DND-41 (cell line): ENCODE measurements at places on chromosomes 6 and 20.

GRCh38 chr6:65938000-65938399 is 231.0 kb upstream of the EYS start:
- DNase-seq: no peak

GRCh38 chr6:37713529-37714119 is 15.9 kb upstream of the MDGA1 start:
- no peak for DNase-seq

- no peak for DNase-seq
Measured at GRCh38 chr6:144392536-144392935, 107.4 kb downstream of the UTRN start.

DNA sequence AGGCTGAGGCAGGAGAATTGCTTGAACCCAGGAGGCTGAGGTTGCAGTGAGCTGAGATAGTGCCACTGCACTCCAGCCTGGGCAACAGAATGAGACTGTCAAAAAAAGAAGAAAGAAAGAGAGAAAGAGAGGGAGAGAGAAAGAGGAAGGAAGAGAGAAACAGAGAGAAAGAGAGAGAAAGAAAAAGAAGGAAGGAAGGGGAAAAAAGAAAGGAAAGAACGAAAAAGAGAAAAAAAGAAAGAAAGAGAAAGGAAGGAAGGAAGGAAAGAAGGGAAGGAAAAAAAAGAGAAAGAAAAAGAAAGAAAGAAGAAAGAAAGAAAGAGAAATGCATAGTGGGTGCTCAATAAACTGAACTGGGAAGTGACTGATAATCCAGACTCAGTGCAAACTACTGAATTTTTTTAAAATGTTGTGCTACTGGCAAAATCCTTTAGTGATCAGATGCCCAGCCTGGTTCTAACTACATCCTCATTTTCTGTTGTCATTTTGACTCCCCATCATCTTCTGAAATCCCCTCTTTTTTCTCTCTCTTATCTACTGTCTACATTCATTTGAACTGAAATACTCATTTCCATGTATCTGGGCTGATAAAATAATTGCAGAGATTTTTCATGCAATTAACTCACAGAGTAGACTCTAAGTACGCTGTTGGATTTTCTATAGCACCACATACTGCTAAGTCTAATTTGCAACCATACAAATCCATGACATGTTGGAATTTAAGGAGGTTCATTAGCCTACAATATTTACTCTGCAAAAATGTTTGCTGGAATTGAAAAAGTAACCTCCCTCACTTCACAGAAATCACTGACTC is 85.3 kb upstream of the HIVEP1 start:
- no peak for DNase-seq

- DNase-seq: no peak
Measured at GRCh38 chr6:118668761-118669385, 17.5 kb upstream of the CEP85L start.

GRCh38 chr6:30100585-30101443 is 12.1 kb downstream of the TRIM31 start:
- no peak for DNase-seq

DNA sequence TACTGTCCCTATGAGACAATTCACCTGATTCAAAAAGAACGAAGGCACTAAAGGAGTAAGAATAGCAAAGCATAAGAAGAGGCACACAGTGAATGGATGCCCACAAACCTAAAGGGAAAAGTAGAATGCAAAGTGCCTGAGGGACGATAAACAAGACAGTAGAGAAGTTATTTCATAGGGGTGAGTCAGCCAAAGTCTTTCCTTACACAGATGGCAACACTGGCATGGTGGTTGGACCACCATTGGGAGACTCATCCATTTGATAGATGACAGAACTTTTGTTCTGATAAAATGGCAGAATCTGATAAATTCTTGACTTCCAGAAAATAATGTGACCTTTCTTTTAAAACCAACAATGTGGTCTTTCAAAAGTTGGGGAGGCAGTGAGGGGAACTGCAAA is 148.1 kb upstream of the HDAC2 start:
- no peak for DNase-seq
